Stimulated activated CD4-positive, alpha-beta T cell treated with anti-CD3 and anti-CD28 coated beads, Interleukin-1b, Interleukin-23, amount 100 ng/mL, for 1 hour (primary cell): ENCODE measurements at places on chromosomes 5 and 9.

- DNase-seq = no peak
Measured at GRCh38 chr5:81852291-81853029, 101.6 kb upstream of the SSBP2 start.

DNA sequence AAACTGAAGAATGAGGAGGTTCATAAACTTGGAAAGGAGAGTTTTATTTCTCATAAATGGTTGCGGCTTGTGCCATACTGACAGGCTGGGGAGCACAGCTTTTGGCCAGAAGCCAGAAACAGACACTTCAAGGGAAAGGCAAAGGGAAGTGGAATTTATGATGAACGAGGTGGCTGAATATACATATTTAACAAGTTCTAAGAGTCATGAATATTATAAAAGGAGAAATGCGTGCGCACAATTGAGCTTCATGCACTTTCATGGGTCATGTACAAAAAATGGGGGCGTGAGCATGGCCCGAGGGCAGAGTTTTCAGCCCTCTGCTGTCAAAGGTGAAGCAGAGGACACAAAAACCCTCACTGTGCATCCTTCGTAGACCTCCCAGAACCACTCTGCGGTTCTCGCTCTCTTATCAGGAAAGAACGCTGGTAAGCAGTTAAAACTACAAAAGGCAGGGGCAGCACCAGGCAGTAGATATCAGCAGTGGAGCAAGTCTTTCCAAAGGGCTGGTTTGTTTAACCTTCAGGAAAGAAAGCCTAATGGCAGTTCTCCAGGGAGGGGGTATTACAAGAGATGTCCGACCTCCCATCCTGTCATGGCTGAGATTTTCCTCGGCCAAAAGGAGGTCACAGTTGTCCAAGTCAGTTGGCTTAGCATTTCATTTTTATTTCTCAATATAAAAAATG is 29.0 kb downstream of the AUH start:
- DNase-seq = no peak

DNA sequence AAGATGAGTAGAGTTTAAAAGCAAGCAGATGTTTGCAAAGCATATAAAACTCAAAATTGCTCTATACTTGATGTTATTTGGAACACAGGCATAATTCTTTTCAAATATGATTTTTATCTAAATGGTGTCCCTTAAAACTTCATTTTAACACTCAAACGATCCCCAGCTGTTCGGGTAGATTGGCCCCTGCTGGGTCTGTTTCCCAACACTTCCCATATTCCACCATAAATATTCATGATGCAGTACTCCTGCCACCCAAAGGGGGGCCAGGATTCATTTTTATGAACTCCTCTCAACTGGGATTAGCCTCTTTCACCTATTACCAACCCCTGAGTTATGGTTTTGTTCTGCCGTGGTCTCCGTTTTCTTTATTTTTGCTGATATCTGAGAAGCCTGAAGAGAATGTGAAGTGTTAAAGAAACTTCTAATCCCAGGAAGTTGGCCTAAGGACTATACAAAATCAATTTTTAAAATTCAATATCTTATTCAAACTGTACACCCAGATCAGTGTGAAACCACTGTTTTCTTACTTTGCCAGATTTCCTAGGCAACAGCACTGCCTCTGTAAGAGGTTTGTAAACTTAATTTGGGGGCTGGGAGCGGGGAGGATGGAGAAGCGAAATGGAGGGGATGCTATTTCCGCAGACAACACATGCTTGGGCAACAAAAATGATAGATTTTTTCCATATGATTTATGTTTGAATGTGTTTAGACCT is 384.1 kb downstream of the DMRT2 start:
- DNase-seq = no peak

DNA sequence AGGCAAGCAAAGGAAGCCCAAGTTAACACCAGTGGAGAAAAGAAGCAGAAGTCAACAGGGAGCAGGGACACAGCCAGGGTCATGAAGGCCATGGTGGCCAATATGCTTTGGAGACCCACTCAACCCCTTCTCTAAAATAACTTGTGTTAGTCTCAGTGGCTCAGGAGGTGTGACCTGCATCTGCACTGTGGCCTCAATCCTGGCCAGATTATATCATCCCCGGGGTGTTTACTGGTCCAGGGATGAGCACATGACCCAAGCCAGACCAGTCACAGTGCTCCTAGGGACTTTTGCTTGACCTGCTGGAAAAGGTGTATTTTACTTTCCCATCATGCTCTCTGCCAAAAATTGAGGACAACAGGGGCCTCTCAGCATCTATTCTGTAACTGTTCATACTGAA is 105.2 kb downstream of the DPYSL3 start:
- no peak for DNase-seq

DNA sequence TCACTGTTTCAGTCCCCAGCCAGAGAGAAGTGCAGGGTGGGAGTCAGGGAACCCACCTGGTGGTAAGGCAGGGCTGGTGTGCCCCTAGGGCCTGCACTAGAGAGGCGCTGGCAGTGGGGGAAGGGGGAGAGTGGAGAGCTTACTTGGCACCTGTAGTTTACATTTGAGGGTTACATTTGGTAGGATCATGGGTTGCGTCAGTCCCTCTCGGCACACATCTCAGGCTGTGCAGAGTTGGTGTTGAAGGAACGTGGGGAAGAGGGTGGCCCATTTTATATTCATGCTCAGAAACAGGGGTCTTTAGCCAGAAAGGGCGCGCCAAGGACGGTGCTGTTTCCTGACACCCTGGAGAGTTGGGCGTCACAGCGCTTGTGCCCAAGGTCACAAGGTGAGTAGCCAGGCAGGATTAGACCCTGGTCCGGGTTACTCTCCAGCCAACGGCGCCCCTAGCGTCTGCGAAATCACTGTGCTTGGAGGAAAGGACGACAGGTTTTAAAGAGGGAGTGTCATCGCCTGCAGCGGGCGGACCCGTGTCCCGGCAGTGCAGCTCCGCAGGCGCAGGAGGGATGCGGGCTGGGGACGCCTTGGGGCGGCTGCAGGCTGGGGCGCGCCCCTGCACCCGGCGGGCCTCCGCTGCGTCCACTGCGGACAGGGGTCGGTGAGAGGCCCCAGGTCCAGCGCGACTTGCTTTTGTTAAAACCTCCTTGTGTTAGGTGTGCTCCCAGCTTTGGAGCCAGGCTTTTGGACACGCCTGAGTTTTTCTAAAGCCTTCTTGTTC is 272.6 kb downstream of the FANCC start:
- DNase-seq = no peak

DNA sequence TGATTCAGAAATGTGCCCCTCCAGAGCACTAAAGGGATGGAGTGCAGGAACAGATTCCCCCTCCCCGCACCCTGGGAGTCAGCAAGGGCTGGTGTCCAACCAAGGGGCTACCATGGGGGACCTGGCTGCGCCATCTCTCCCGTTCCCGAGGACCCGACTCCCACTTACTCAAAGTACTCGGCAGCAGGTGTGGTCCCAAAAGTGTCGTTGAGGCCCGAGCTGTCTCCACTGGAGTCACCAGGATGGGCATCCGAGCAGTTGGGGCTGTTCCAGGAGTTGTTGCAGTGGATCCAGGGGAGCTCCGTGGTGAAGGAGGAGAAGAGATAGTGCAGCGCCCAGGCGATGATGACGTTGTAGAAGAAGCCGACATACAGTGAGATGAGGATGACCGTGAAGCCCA is 12.9 kb downstream of the SLC6A3 start:
- DNase-seq = no peak

DNA sequence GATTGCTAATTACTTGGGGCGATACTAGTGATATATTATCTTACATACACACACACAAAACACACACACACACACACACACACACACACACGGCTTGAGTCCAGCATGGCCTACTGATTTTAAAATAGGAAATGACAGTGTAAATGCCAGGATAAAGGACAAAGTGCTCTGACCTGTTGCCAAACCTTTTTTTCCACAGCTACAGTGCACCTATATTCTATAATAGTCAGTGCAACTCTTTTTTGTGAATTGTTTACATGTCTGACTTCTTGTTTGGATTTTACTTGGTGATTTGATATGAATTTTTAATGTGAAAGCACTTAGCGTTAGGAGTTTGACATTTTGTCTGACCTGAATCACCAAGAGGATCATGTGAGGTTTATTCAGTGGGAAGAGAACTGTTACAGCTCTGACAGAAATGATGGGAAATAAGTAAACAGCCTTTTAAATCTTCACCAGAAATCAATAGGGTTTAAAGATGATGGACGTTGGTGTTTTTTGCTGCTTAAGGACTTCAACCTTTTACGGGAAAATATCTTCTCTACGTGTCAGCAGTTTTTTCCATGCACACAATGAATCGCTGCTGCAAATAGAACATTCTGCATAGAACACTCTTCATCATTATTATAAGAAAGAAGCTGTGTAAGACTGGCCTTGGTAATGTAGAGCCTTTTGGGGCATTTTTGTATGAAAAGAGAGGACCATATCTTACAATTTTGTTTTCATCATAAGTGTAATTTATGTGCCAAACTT is 218.5 kb downstream of the RANBP17 start:
- DNase-seq = no peak

DNA sequence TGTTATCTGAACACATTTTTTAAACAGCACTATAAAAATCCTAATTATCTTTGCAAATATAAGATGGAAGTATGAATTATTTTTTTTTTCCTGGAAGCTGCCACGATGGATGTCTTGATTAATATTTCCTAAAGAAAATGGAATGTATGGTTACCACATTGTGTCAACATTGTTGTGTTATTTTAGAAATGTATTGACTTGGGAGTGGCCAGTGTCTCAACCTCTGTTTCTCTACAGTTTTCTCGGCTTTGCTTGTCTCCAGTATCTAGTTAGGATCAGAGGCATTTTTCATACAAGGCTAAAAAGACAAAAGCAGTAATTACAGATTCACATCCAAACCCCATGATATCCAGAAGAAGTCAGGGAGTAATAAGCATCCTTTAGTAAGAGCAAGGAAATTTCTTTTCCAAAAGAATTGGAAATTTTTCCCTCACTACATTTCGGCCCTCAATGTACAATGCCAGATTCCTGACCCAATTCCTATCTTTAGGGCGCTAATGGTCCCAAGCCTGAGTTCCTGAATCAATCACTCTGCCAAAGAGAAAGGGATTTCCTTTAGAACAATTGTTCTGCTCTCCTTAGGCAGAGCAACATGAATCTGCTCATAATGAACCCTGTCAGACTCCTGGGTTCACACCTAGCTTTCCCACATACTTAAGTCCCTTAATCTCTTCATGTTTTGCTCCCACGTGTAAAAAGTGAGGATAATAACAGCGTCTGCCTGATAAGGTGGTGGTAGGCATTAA is 111.7 kb downstream of the EDIL3 start:
- DNase-seq = no peak

DNA sequence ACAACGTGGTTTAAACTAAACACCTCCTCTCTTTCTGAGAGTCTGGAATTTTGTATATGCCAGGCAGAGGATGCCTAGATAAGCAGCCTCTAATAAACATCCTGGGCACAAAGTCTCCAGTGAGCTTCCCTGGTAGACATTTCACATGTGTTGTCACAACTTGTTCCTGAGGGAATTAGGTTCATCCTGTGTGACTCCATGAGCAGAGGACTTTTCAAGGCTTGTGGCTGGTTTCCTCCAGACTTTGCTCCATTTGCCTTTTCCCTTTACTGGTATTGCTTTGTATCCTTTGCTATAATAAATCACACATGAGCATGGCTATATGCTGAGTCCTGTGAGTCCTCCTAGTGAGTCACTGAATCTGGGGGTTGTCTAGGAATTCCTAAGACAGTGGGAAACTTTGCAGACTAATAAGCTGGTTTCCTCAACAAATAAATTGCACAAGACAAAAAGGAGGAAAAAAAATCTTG is 77.4 kb downstream of the NR2F1-AS1 start:
- DNase-seq = no peak

- DNase-seq = no peak
Measured at GRCh38 chr5:58750036-58750435, 167.2 kb downstream of the RAB3C start.

- DNase-seq = no peak
Measured at GRCh38 chr9:120916588-120916987, 10.0 kb downstream of the TRAF1 start.

DNA sequence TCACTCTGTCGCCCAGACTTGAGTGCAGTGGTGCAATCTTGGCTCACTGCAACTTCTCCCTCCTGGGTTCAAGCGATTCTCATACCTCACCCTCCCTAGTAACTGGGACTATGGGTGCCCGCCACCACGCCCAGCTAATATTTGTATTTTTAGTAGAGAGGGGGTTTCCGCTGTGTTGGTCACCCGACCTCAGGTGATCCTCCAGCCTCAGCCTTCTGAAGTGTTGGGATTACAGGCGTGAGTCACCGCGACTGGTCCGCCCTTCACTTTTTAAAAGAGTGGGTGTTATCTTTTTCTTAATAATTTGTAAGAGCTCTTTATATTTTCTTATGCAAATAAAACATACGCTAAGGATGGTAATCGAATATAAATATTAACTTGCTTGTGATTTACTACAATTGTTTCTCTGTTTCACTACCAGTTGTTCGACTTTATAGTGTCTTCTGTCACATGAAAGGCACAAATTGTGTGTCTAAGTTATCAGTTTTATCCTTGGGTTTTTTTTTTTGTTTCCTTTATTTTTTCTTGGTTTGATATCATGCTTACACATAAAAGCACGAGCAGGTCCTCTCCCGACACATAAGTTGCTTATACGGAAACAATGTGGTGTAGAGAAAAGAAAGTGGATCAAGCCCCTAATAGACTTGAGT is 1.9 kb upstream of the GPBP1 start:
- no peak for DNase-seq

DNA sequence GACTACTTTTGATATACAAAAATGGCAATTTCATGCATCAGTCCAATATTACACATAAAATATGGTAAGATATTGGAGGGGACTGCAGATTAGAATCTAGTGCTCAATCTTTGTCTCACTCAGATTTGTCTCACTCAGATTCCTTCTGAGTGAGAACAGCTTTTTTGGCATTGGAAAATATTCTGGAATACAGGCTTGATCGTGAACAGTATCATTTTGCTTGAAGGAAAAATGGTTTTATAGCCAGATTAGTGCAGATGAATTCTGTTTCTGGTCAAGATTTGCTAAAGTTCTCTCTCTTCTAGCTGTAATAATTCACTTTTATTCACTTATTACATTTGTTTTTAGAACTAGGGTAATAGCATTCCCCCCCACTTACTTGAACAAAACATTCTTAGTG is 51.2 kb downstream of the MAN2A1 start:
- no peak for DNase-seq

DNA sequence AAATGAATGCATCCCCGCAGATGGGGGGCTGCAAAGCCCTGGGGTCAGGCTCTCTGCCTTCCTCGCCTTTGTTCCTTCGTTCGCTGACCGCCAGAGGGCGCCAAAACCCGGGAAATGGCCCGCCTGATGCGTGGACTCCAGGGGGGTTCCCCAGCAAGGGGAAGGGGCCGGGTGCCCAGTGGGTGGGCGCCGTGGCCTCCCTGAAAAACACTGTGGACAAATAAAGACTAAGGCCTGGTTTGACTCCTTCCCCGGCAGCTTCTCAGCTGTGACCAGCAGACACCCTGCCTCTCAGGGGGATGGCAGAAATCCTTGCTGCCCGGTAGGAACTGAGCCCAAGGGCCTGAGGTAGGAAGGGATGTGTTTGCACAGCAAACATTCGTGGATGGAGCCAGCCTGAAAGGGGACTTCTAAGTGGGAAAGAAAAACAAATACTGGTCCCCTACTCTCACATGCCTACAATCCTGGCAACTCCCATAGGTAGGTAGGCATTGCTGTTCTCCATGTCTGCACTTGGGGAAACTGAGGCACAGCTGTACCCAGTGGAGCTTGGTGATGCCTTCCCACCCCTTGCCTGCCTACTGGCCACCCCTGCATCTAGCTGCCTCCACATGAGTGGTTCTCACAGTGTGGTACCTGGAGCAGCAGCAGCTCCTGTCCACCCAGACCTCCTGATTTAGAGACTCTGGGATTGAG is 57.7 kb downstream of the DUSP1 start:
- peak; percentile 58 for DNase-seq
